ENCODE measurements at places on chromosomes 4 and X.
A peak's percentile ranks its signal among the peaks of the same experiment; 100 is the strongest.

GRCh38 chr4:153750197-153750817, 9.5 kb downstream of the RNF175 start:
- DNase-seq: peak; percentile 94

DNA sequence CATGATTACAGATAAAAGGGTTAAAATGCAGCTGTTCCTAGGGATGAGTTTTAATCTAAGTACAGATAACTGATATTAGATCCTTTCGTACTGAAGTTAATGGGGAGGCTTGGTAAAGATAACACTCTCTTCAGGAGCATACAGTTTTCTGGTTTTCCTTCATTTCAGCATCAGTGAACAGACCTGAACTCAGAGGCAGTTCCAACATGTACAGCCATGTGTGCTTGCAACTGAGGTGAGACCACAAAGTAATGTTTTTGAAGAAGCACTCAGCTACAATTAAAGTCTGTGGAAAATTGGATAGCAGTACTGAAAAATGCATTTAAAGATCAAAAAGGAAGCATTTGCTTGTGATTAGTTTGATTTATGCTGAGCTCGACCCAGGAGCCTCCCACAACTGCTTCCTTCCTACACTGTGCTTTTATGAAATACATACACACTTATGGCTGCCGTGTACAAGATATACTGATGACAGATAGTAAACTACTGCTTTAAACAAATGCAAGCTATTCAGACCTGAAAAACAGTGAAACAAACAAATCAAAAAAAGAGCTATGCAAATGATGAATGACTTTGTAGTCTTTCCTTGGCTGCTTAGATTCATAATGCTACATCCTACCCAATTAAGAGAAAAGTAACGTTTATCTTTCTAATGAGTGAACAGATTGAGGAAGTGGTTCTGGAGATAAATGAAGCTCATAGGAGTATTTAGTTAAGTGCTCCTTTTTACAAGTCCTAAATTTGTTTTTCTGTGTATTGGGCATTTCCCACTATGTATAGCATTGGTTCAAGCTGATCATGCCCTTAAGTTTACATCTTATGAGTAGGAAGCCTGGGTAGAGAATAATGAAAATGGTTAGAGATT, 68.4 kb downstream of the PDLIM5 start:
- DNase-seq: no peak

DNA sequence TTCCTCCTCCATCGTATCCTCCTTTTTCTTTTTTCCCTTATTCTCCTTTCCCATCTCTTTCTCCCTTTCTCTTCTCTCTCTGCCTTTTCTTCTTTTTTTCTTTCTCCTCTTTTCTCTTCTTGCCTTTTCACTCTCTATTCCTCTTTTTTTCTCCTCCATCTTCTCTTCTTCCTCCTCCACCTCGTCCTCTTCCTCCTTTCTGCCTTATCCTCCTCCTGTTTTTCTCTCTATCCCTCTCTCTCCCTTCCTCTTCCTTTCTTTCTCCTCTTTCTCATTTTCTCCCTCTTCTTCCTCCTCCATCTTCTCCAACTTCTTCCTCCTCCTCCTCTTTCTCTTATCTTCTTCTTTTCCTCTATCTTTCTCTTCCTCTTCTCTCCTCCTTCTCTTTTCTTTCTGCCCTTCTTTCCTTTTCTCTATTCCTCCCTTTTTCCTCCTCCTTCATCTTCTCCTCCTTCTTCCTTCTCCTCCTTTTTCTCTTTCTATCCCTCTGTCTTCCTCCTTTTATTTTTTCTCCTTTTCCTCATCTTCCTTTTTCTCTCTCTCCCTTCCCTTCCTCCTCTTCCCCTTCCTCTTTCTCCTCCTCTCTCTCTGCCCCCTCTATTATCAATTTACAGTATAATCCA, 269.1 kb downstream of the DHRSX start:
- no peak for DNase-seq

DNA sequence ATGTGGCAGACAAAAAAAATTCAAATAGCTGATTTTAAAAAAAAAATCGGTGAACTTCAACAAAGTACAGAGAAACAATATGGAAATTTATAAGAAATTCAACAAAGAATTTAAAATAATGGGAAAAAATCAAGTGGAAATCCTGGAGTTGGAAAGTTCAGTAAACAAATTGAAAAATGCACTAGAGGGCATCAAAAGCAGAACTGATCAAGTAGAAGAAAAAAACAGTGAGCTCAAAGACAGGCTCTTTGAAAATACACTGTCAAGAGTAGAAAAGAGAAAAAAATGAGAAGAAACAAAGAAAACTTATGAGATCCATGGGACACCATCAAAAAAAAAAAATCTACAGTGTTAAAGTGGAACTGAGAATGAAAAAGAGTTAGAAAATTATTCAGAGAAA, 19.6 kb upstream of the FRG1 start:
- no peak for DNase-seq

DNA sequence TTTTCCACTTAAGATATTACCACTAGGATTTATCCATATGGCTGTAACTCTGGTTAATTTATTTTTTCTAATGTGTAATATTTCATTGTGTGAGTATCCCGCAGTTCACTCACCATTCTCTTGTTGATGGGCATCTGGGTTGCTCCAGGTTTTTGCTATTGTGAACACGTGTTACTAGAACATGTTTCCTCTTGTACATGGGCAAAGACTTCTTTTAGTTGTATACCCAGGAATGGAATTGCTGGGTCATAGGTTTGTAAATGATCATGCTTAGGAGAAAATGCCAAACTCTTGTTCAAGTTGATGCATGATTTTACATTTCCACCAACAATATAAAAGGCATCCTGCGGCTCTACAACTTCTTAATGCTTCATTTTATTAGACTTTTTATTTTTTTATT, 26.8 kb downstream of the SYNPO2 start:
- DNase-seq: no peak

Data from Karpas-422 (cell line).